ENCODE measurements at places on chromosomes 12 and 14.

- no peak for DNase-seq
Measured at GRCh38 chr14:76551906-76552305, 176.0 kb downstream of the ESRRB start.

DNA sequence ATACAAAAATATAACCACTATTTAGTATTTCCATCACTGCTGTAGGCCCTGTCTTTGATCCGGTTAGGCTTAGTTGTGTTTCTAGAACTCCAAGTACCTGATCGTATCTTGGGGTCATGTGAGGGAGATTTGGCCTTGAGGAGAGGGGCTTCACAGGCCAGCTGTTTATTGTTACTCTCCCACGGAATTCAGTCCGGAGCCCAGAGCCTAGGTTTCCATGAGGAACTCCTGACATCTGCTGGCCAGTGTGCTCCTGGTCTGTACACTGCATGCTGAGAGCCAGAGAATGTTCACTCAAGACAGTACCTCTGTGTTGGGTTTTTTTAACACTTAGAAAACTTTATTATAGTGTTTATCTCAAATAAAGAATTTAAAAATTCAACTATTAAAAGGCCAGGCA is 341.0 kb upstream of the TMEM132C start:
- DNase-seq, result peak; percentile 59

GRCh38 chr12:124240493-124240892 is 54.4 kb upstream of the RFLNA start:
- no peak for DNase-seq

- no peak for DNase-seq
Measured at GRCh38 chr14:61706096-61706690, 10.9 kb downstream of the HIF1A start.

DNA sequence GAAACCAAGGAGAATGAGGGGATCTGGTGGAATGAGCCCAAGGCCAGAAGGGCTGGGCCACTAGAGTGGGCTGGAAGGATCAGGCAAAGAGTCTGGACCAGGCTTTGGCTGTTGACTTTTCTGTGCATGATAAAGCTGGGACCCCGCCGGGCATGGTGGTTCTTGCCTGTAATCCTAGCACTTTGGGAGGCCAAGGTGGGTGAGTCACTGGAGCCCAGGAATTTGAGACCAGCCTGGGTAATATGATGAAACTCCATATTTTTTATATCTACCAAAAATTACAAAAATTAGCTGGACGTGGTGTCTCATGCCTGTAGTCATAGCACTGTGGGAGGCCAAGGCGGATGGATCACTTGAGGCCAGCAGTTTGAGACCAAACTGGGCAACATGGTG is 393 bp upstream of the KLHL33 start:
- peak; percentile 82 for DNase-seq

- DNase-seq, result no peak
Measured at GRCh38 chr14:31106768-31107167, 80.6 kb upstream of the STRN3 start.

DNA sequence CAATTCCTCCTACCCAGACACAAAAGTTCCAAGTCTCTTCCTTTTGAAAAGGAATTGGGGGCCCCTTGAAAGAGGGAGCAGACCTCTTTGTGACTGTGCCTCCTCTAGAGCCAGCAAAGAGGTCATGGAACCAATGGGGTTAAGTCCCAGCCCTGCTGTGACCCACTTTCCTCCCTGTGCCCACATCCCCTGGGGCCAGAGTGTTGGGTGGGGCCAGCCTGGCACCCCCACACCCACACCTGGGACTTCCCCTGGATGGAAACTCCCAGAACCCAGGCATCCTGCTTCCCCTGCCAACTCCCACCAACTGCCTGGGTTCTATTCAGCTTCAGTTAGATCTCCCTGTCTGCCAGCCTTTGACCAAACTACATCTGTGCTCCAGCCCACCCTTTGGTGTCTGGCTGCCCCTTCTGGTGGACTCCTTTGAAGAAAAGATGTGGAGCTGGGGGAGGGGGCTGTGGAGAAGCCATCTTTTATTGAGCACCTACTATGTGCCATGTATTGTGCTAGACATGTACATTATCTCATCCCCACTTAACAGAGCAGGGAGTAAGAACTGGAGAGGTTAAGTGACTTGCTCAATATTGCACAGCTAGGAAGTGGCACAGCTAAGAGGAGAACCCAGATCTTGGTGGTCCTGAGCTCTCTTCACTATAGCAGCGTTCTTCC is 4.6 kb upstream of the RARG start:
- no peak for DNase-seq

- DNase-seq, result no peak
Measured at GRCh38 chr14:38047195-38047902, 160.4 kb upstream of the SSTR1 start.

GRCh38 chr12:80419644-80420043 is 24.4 kb upstream of the PTPRQ start:
- peak; percentile 77 for DNase-seq

- DNase-seq, result no peak
Measured at GRCh38 chr12:54364413-54364812, at the start of gene GPR84. Gene GPR84 (minus strand): TSS chr12:54364486. CDS start chr12:54363851, 635 bp downstream.

DNA sequence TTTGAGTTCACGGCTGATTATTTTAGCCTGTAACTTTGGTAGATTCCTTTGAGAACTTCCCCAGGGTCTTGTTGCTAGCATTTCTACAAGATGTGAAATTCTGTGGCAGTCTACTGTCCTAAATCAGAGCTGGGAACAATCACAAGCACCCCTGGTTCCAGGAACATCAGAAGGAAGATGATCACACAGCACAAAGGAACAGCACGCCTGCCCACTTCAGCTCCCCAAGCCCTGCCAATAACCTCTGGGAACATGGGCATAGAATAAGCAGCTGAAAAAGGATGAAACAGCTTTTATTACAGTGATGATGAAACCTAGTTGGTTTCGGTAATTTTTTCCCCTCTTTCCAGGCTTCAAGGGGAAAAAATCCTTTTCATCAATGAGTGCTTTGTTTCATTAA is 12.3 kb downstream of the GPR19 start:
- DNase-seq, result no peak

DNA sequence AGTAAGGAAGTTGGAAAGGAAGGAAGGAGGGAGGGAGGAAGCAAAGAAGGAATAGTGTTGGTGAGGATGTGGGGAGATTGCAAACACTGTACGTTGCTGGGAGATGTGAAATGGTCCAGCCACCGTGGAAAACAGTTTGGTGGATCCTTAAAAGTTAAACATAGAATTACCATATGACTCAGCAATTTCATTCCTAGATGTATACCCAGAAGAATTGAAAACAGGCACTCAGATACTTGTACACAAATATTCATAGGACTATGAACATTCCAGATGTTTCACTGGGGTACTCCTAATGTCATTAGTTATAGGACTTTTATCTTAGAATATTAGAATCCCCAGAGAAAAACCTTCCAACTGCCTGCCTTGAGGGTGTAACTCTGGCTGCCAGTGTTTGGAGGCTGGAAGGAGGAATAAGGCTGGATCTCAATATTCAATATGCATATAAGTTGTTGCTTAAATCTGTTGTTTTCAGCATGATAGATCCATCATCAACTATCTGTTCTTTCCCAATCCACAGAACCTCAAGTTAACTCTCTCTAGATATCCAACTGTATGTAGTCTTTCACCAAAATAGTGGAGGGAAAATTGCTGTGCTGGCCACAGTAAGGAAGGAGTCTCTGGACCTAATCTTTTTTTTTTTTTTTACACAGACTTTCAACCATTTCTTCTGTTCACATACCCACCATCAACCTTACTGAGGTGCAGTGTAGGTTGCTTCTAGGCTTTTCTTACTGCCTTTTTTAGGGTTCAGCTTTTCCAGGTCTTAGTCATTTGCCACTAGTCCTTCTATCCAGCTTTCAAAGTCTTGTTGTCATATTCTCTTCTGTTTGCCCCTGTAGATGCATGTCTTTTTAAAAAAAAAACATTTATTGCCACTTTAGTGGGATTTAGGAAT is 94.5 kb downstream of the DNAI7 start:
- DNase-seq, result no peak

DNA sequence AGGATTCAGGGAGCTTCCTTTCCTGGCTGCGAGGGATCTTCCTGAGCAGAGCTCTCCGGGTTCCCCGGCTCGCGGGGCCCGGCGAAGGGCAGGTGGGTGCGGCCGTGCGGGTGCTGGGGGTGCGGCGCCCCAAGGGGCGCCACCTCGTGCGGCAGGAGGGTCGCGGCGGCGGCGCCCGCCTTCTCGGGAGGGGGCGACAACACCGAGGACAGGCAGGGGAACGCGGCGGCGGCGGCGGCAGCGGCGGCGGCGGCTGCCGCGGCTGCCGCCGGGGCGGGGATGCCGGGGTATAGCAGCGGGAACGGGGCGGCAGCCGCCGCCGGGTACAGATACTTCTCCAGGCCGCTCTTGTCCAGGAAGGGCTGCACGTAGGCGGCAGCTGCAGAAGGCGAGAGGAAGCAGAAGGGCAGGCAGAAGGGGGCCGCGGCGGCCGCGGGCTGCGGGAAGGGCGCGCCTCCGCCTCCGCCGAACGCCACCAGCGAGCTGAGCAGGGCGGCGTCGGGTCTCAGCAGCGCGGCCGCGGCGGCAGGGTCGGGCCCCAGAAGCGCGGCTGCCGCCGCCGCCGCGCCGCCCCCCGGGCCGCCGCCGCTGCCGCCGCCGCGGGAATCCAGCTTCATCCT is 2.7 kb downstream of the BHLHE41 start:
- DNase-seq, result peak; percentile 39

DNA sequence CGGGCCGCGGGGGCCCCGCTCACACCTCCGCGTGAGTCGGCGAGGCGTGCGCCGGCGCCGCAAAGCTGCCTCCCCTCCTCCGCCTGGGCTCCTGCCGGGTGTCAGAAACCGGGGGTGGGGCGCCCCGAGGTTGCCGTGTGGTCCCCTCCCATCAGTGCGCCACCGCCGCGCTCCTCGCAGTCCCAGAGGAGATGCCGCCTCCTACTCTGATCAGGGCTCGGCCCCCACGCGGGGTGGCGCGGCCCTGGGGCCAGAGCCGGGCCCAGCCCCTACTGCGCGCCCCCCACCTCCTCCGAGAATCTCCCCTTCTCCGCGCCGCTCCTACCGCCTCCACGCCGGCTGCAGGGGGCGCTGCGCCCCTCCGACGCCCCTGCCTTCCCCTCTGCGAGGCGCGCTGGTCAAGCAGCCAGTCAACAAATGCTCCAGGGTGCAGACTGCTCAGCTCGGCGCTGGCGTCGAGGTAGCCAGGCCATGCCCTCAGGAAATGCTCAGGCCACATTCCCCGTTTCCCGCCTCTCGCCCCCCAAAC is 467 bp upstream of the JAG2 start:
- DNase-seq, result no peak

GRCh38 chr12:122870867-122871664 is 24.9 kb downstream of the VPS37B start:
- DNase-seq, result peak; percentile 68

GRCh38 chr14:81193924-81194633 is 26.7 kb downstream of the GTF2A1 start:
- no peak for DNase-seq
